Motor neuron (in vitro differentiated cells): ENCODE measurements at places on chromosomes 5 and 9.

DNA sequence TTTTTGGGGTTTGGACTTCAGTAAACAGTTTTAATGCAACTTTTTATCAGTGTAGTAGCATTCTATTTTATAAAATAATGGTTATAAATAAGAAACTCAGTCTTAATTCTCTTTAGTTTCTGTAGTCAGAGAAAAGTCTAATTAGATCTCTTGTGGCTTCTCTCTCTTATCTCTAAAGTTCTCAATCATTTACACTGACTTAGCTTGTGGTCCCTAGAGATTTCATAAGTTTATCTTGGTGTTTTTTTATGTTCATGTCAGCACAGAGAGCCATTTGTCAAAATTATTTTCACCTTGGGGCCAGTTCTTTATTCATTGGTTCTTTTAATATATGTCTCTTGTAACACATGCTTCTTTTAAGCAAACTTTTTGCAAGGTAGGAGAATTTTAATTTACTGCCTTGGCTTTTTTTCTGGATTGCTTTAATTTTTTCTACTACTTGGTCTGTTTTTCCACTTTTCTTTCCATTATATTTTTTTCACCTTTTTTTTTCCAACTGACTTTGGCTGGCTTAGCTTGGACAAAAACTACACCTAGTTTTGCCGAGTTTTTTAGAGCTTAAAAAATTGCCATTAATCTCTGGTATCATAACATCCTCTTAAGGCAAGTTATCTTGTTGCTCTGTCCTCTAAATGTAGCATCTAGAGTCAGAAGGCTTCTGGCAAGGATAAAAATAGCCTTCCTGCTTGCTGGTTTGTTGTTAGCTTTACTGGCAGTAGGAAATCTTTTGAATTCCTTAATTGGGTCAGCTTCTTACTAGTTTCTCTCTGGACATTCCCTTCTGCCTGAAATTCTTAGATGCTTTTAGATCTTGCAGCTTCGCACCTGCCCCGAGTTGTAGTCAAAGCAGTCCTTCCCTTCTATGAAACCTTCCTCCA, 35.3 kb downstream of the CPEB4 start:
- ATAC-seq: no peak

- no peak for ATAC-seq
Observed at GRCh38 chr5:72383280-72383679, 63.1 kb downstream of the PTCD2 start.

- no peak for ATAC-seq
Observed at GRCh38 chr5:167657016-167657415, 634.4 kb upstream of the WWC1 start.

DNA sequence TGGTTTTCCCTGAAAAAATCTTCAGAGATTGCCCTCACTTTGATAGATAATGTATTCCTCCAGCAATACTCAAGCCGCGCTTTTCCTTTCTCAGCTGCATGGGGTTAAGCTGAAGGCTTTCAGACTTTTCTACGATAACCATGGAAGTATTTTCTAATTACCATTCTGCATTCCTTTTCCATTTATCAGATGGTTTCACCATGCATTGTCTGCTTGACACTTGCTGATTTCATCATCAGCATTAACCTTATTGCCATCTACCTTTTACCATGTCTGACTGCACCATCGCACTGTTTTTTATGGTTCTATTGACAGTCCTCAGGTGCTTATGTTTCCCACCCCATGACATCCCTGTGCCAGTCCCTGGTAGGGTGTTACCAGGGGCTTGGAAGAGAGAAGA, 91.6 kb downstream of the DMAC1 start:
- no peak for ATAC-seq

GRCh38 chr5:143771189-143771588, 40.8 kb upstream of the HMHB1 start:
- ATAC-seq: no peak
